MG63 (cell line): ENCODE measurements at places on chromosomes 16 and 17. TPM values are rescaled to one million over a fixed set of nuclear protein-coding genes. Genes with fewer than 3 reads are reported as not detected.

Gene FKBP10
- total RNA-seq = 191 and 258 TPM in 2 replicates

Gene CNTD1
- not detected in 2 replicates for total RNA-seq

Gene SDR42E2
- total RNA-seq = not detected in 2 replicates

Gene TMED6
- total RNA-seq = not detected in 2 replicates

Gene GDPD1
- not detected in 2 replicates for total RNA-seq

Gene SCNN1B
- not detected in 2 replicates for total RNA-seq

Gene FLII
- 192 and 203 TPM in 2 replicates for total RNA-seq

Gene CASKIN1
- total RNA-seq = 0.02 and 1.0 TPM in 2 replicates

GRCh38 chr17:10920558-10921108 is 82.7 kb upstream of the PIRT start:
- no peak for DNase-seq

DNA sequence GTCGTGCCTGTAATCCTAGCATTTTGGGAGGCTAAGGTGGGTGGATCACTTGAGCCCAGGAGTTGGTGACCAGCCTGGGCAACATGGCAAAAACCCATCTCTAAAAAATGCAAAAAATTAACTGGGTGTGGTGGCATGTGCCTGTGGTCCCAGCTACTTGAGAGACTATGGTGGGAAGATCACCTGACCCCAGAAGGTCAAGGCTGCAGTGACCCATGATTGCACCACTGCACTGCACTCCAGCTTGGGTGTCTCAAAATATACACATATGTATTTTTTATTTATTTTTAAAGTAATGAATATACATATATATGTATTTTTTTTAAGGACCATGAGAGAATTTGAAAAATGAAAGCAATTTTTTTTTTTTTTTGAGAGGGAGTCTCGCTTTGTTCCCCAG is 5.1 kb upstream of the NUFIP2 start:
- DNase-seq = no peak

DNA sequence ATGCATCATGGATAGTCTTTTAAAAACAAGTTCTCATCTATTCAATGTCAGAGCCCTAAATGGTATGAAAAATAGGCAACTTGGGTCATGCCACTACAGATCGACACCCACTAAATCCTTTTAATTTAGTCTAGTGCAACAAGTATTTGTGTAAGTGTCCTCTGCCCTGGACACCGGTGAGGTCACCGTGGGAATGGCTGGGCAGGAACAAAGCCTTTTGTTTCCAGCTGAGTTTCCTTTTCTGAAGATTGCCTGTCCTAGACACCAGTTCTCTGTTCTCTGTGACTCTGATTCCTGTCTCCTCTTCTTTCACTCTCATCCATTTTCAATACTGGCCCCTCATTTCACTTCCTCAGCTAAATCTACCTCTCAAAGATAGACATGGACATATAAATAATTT is 446.5 kb downstream of the MAF start:
- DNase-seq = no peak

- DNase-seq = peak; percentile 88
Measured at GRCh38 chr16:84618581-84619460, 943 bp upstream of the COTL1 start.

- no peak for DNase-seq
Measured at GRCh38 chr16:4744555-4745273, 10.4 kb downstream of the DNAAF8 start.

DNA sequence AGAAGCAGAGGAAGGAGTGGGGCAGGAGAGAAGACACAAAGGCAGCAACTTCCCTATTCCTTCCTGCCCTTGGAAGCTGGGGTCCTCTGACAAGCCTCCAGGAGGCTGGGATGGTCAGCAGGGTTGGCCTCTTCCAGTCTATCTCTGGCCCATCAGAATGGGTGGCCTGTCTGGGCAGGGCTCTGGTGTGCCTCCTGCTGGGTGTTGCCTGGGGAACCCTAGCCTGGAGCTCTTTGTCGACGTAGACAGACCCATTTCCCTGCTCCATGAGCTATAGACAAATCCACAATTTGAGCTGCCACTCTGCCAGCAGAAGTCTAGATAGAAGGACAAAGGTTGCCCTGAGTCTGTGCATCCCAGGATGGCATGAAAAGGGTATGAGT is 11.4 kb downstream of the IGFBP4 start:
- DNase-seq = no peak

- DNase-seq = no peak
Measured at GRCh38 chr16:85860413-85861094, 38.4 kb upstream of the IRF8 start.

DNA sequence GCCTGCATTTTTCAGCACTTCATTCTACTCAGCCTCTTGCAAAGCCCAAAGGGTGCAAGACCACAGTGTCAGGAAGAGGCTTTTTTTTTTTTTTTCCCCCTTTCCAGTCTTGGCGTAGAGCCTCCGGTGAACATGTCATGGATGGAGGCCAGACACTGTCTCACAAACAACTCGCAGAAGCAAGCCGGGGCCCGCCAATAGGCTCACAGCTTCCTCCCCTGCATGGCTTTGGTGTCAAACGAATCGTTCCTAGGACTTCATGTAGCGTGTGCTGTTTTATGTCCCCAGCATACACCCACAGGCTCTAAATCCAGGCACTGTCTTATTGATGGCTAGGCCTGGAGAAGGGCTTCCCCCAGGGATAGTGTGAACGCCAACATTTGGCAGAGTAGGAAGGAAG is 457.7 kb upstream of the MAF start:
- no peak for DNase-seq

DNA sequence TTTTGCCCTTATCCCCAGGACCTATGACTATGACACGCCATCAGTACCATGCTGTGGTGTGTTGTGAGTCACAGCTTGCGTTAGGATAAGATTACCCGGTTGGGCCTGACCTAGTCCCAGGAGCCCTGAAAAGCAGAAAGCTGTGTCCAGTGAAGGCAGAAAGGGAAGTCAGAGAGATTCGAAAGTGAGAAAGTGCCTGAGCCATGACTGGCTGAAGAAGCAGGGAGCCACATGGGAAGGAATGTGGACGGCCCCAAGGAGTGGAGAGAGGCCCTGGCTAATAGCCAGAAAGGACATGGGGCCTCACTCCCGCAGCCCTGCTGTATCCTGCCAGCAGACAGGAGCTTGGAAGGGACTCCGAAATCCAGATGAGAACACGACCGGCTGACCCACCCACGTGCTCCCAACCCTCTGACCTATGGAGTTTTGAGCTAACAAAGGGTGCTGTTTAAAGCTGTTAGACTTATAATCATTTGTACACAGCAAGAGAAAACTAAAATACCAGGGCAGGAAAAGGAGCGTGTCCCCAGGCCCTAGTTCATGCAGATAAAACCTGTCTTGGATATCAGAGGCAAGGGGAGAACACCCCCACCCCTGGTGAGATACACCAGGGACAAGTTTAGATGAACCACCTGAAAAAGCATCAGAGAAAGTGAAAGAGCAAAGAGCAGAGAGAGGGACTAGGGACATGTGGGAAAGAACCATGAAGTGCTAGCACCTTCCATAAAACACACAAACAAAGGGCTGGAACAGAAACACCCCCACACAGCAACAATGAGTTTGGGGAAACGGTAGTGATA is 115.3 kb downstream of the SLC39A11 start:
- DNase-seq = peak; percentile 81

GRCh38 chr16:20049831-20050230 is 23.9 kb downstream of the GPR139 start:
- DNase-seq = no peak

DNA sequence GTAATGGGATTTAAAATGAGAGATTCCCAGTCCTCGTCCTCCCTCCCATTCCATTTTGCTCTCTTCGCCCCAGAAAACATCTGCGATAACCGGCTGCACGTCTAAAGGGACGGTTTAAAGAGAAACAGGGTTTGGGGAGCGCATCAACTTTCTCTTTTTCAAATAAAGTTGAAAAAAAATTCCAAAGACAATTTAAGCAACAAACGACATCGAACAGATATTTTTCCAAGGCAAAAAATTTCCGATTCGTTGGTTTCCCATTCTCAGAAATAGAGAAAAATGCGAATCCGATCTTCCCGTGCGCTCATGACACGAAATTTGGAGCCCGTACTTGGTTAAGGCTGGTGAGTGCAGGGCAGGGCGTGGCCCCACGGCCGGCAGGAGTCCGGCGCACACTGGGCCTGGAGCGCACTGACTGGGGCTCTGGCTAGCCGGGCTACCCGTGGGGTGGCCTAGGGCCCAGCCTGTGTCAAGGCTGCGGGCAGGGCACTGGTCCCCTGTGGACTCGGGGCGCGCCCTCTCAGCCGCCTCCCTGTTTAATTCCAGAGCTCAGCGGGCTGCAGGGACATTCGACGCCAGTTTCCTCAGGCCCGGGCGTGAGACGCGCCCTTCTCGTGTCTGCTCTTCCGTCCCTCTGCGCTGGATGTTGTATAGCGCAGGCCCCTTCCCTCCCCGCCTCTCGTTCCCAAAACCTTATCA is 17.9 kb upstream of the ZFHX3 start:
- DNase-seq = peak; percentile 41

- DNase-seq = peak; percentile 86
Measured at GRCh38 chr17:13544292-13544691, 57.4 kb downstream of the HS3ST3A1 start.

DNA sequence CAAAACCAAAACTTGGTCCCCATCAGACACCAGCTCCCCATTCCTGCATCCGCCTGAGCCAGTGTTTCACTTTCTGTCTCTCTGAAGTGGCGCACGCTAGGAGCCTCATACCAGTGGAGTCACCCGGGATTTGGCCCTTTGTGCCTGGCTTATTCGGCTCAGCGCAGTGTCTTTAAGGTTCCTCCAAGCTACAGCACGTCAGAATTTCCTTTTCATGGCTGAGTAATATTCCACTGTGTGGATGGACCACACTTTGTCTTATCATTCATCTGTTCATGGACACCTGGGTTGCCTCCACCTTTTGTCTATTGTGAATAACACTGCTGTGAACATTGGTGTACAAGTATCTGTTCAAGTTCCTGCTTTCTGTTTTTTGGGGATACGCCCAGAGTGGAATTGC is 45.2 kb upstream of the CHMP6 start:
- no peak for DNase-seq

- DNase-seq = peak; percentile 63
Measured at GRCh38 chr16:31071861-31072260, 2.2 kb downstream of the ZNF668 start.

DNA sequence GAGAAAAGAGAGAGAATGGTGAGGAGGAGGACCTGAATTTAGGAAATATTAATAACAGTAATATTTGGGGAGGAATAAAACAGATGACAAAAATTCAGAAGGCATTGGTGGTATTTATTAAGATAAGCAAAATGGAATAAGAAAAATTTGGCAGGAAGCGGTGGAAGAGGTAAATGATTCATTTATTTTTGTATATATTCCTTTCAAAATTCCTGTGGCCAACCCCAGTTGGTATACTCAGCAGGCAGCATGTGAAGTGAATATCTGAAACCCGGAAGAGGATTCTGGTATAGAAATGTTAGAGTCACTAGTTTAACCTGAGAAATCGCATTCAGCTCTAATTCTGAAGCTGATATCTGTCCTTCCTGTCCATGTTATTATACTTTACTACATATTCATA is 792.0 kb downstream of the KCNJ2 start:
- peak; percentile 5 for DNase-seq
